Stimulated activated CD4-positive, alpha-beta T cell treated with anti-CD3 and anti-CD28 coated beads, Interleukin-4, amount 100 ng/mL, for 48 hours (primary cell): ENCODE measurements at places on chromosomes 16 and 17.

DNA sequence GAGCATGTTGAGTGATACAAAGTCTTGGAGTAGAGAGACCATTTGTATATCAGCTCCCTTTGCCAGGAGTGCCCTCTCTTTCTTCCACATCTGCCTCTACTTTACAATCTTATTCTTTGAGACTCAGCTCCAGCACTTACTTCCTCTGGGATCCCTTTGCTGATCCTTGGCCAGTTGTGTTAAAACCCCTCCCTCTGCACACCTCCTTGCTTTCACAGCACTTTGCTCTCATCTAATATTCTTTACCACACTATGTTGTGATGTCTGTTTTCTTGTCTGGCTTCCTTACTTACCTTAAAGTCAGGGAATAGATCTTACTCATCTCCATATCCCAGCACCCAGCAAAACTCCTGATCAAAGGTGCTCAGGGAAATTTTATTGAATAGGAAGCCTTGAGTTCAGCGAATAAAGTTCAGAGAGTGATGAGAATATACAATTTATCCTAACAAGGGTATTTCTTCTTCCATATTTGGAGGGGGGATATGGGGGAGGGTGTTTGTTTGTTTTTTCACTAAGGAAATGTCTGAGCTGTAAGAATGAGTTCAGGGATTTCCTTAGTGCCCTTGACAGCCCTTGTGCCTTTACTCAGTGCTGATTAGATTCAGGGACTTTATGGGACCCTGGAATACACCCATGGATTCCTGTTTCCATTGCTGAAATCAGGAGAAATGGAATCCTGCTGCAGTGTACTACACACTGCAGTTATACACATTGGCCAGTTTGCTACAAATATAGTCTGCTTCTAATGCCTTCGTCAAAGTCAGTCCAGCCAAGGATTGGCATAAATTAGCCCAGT, 32.0 kb downstream of the MRTFB start:
- no peak for DNase-seq

DNA sequence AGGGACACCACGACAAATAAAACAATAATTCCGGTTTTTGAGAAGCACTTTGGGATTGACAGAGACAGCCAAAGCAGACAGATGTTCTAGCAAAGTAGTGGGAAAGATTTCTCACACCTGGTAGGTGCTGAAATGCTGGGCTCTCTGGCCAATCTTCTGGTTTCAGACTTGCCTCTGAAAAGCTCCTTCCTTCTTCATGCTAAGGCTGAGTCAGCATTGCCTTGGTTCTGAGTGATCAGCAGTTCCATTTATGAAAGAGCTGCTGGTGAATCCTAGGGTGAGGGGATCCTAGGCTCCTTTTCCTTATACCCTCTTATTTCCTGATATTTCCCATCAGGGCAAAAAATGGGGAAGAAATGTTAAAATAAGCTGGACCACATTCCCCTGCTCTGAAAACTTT, 268.7 kb upstream of the SALL1 start:
- DNase-seq: no peak

DNA sequence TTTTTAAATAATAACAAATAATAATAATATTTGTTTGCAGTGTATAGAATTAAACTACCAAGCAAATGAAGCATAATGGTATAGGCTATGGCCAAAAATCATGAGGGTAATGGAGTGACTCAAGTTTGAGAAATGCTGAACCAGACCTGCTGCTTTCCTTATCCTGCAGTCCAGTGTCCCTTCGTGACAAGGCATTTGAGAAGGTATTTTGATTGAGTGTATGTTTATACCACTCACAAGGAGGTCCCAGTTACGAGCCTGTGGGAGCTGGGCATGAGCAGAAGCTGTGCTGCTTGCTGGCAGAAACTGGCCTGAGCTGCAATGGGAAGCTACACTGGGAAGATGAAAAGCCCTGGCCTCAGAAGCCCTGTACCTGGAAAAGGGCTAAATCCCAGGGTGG, 50.3 kb downstream of the GNAO1 start:
- DNase-seq: no peak

GRCh38 chr17:10207153-10207552, 8.7 kb upstream of the GAS7 start:
- no peak for DNase-seq

DNA sequence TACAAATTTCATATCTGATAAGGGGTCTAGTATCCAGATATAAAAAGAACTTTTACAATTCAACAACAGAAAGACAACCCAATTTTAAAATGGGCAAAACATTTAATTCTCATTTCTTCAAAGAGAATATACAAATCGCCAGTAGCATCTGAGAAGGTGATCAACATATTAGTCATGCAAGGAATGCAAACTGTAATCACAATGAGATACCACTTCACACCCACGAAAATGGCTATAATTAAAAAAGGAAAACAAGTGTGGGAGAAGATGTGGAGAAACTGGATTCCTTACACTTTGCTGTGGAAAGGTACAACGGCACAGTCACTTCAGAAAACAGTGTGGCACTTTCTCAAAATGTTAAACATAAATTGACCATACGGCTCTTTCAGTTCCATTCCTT, 168.2 kb downstream of the VPS53 start:
- DNase-seq: no peak
